ENCODE measurements at places on chromosomes 11 and 22. TPM values are rescaled to one million over a fixed set of nuclear protein-coding genes. Genes with fewer than 3 reads are reported as not detected.

Gene PDGFB
- total RNA-seq: 4.4 TPM

Gene APOL5
- not detected for total RNA-seq

Gene OR11H1
- total RNA-seq: not detected

Gene SYNGR1
- total RNA-seq: 1.1 TPM

Gene TEX54
- total RNA-seq: not detected

Gene TNRC6B
- 140 TPM for total RNA-seq

Gene CCDC87
- 0.63 TPM for total RNA-seq
